ENCODE measurements at places on chromosomes 16 and 17.

- DNase-seq, result no peak
Observed at GRCh38 chr17:70945386-70945785, 776.1 kb downstream of the KCNJ2 start.

DNA sequence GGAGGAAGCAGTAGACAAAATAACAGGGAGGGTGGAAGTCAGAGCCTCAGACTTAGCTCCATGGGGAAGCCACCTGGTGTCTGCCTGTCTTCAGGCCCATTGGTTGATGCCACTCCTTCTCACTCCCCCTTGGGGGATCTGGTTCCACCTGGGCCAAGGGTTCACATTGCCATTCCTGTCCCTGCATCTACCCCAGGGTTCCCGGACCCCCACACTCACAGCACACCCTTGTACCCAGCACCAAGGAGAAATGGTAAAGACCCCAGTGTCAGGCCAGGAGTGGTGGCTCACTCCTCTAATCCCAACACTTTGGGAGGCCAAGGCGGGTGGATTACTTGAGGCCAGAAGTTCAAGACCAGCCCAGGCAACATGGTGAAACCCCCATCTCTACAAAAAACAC lies 1.0 kb upstream of the CA7 start:
- DNase-seq, result no peak

GRCh38 chr16:62190426-62190825 lies 154.2 kb upstream of the CDH8 start:
- no peak for DNase-seq

DNA sequence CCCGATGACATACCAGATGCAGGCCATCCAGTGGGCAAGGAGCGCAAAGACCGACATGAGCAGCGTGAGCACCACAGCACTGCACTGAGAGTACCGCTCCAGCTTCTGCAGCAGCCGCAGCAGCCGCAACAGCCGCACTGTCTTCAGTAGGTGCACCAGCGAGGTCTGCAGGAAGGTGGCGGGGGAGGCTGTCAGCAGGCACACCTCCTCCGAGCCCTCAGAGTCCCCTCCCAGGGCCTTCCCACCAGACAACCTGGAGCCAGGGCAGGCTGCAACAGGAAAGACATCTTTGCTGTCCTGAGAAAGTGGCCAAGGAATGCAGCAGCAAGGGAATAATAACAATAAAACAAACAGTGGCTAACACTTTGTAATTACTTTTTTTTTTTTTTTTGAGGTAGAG lies 9.1 kb downstream of the KCNH4 start:
- peak; percentile 90 for DNase-seq

DNA sequence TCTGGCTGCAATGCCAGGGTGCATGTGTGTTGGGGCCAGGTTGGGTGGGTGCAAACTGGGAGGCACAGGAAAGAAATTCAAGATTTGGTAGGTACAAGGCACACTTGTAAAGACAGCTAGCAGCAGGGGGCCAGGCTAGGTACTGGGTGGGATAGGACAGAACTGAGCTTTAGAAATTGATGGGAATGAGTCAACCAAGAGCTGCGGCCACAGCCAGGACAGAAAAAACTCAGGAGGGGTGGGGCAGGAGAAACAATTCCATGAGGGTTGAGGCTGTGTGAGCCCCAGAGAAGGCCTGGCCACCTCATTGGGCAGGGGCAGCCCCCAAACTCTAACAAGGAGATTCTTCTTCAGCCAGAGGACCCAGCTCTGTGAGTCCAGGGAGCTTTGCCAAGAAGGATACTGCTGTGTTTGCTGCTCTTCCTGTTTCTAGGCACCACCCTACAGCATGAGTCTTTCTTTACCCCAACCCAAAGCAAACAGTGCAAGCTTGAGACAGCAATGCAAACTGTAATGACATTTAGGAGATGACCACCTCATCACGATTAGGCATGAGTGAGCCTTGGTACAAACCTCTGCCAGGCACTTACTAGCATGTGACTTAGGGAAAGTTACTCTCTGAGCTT lies 21.3 kb upstream of the CCDC182 start:
- no peak for DNase-seq

DNA sequence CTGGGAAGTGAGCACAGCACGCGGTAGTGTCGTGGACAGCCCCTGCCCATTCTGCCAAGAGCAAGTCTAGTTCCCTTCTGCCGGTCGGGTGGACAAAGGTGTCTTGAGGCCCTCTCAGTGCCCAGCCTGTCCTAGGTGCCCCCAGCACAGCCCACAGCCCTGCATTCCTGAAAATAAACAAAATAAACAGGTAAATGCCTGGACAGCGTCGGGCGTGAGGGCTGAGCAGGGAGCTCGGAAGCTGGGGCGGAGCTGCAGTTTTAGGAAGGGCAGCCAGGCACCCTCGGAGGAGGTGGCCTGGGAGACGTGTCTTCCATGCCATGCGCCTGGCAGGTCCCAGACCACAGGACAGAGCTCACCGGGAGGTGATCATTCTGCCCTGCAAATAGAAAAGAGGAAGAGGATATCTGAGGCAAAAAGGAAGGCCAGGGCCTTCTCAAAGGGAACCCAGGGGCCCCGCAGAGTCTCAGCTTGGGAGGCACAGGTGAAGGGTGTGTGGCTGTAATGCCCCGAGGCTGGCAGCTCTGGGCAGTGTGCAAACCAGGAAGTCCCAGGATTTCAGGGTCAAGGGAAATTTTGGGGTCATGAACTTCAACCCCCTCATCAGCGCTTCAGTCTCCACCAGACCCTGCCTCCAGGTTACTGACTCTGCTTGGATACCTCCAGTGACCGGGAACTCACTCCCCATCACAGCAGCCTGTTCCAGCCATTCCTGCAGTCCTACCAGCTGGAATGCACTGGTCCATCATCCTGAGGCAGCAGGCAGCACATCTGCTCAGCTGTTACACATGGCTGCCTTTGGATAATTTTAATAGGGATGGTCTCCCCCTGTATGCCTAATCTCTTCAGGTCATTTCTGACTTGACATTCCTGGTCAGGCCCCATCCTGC lies 1.7 kb downstream of the ZNF469 start:
- no peak for DNase-seq

GRCh38 chr16:1436731-1437355 lies 6.0 kb downstream of the PERCC1 start:
- no peak for DNase-seq

DNA sequence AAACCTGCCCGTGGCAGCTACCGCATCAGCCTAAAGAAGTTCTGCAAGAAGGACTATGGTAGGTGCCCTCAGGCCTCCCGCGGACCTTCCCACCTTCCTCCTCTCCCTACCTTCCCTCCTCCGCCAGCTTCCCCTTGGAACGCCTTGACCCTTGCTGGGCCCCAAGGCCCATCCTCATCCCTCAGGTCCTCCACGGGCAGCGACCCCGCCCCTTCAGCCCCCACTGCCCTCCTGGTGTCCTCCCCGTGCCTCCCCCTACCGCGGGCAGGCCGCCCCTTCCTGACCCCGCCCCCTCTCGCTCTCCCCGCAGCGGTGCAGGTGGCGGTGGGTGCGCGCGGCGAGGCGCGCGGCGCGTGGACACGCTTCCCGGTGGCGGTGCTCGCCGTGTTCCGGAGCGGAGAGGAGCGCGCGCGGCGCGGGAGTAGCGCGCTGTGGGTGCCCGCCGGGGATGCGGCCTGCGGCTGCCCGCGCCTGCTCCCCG lies 1.4 kb upstream of the TBC1D24 start:
- DNase-seq, result no peak

GRCh38 chr16:57262841-57263540 lies 17.9 kb downstream of the ARL2BP start:
- peak; percentile 50 for DNase-seq

DNA sequence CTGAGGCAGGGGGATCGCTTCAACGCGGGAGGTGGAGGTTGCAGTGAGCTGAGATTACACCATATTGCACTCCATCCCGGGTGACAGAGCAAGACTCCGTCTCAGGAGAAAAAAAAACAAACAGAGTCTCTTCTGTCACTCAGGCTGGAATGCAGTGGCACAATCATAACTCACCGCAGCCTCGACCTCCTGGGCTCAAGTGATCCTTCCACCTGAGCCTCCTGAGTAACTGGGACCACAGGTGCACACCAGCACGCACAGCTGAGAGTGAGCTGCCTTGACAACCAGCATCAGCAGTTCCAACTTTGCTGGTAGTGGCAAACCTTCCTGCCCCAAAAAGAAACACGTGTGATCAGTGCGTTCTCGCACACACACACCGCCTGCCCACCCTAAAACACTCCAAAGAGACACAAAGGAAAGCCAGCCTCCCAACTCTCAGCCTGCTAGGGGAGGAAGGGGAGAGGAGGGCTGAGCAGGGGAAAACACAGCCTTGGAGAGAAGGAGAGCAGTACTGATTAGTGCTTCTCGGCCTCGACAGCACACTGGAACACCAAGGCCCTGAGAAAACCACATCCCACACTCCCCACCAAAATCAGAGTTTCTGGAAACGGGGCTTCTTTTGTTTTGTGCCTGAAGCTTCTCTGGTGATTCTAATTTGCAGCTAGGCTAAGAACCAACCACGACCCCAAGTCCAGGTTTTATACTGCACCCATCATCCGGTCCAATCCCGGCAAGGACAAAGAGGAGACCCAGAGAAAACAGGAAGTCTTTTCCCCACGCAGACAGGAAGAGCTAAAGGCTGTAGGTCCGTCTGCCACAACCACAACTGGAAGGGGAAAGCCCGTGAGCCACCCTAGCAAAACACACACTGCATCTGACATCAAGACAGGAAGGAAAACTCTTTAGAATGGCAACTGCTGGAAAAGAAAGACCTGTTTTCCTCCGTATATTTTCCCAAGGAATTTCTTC lies 28.8 kb downstream of the ZCCHC14 start:
- peak; percentile 50 for DNase-seq

DNA sequence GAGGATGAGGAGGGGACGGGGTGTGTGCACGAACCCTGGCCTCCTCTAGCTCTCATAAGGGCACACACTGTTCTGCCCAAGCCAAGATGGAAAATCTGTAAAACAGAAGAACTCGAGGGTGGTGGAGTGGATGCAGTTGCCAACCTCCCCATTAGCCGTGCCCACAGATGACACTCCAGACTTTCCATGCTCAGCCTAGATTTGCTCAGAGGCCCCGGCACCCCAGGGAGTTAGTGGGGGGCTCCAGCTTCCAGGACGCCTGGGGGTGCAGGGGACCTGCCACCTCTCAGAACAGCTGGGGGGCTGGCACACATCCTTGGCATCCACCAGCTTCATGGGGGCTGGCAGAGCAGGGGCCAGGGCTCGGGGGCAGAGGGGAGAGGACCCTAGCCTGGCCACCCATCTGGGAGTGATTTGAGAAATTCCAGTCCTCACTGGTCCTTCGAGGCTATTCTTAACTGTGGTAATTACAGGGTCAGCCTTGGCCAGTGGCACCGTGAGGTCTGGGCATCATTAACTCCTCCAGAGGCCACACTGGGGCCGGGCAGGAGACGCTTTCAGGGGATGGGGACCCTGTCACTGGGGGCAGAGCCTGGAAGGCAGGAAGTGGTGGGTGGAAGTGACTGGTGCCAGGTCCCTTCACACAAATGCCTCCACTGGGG lies 14.3 kb downstream of the VASN start:
- DNase-seq, result peak; percentile 47

GRCh38 chr16:73730481-73731090 lies 566.0 kb upstream of the PSMD7 start:
- no peak for DNase-seq

GRCh38 chr16:88634141-88634993 lies 4.0 kb upstream of the IL17C start:
- DNase-seq, result peak; percentile 88

DNA sequence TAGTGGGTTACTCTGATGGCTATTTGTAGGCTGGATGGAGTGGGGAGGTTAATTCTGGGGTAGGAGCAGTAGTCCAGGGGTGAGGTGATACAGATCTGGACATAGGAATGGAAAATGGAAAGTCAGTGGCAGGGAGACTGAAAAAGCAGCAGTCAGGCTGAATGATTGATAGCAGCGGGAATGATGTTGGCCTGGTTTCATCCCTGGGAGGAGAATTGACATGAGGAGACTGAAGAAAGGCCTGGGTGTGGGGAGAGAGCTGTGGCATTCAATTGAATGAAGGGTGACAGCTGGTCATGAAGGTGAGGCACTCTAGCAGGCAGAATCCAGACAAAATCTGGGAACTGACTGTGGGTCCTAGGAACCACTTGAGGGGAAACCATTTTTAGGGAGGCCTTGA lies 34.7 kb upstream of the CLEC18A start:
- DNase-seq, result no peak

GRCh38 chr16:67104845-67105244 lies 4.9 kb upstream of the PHAF1 start:
- DNase-seq, result no peak

- no peak for DNase-seq
Observed at GRCh38 chr16:53358884-53359283, 75.4 kb upstream of the RBL2 start.

GRCh38 chr17:33598797-33599196 lies 305.7 kb upstream of the ASIC2 start:
- DNase-seq, result no peak

GRCh38 chr17:71438631-71439146 lies 682.1 kb upstream of the SOX9 start:
- peak; percentile 96 for DNase-seq

DNA sequence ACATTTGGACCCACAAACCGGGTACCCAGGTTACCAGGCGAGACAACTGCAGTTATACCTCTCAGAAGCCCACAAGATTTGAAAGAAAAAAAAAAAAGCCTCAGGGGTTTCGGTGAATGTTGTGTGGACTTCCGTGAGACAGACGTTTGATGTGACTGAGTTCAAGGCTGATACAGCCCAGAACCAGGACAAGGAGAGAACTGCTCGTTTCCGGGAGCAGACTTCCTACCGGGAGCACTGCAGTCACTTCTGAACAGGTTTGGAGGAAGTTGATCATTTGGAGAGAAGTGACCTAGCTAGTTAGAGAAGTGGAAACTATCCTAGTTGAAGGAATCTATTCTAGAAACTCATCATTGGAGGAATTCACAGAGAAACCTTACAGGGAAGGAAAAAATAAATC lies 847 bp downstream of the CKLF start:
- DNase-seq, result no peak

DNA sequence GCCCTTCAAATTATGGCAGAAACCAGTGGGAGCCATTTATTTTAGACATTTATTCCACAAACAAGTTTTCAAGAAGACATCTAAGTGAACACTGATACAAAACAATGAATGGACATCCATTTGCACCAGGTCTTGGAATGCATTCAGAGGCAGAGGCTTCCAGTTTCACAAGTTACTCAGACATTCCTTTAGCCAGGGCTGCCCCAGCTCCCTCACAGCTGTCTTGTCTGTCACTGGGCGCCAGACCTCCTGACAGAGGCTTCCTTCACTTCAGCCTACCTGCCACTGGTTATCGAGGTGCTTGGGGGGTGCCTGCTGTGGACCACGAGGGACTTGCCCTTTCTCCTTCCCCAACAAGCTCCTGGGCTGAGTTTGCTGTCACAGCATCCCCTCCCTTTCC lies 19.2 kb downstream of the AQP8 start:
- peak; percentile 78 for DNase-seq

DNA sequence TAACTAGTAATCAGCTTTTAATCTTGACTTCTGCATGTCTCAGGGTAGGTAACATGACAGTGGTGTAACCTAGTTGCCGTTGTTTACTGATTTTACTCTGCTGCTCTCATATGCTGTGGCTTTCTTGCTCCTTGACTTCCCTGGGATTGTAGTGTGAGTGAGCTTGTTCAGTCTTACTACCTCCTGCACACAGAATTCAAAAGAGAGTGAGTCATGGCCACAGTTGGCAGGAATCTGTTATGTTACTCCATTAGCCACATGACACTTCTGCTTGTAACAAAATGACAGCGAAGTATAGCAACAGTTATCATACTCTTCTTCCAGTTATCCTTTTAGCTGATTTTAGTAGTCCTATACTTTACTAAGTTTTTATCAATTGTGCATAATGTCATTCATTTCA lies 18.8 kb downstream of the TNRC6A start:
- peak; percentile 56 for DNase-seq

GRCh38 chr16:54173490-54173889 lies 113.1 kb downstream of the IRX3 start:
- DNase-seq, result no peak

GRCh38 chr17:8835106-8835505 lies 32.4 kb downstream of the PIK3R6 start:
- DNase-seq, result peak; percentile 79
